ENCODE measurements at places on chromosomes 4 and X. TPM values are rescaled to one million over a fixed set of nuclear protein-coding genes. Genes with fewer than 3 reads are reported as not detected.

GRCh38 chr4:14719053-14719452, 283.2 kb upstream of the CPEB2 start:
- H3K4me3 ChIP-seq = no peak overlapping the region
- no peak for DNase-seq
- H3K4me1 ChIP-seq = no peaks in the 10 kb centered on the region
- H3K27me3 ChIP-seq = no peaks in the 10 kb centered on the region
- H3K27ac ChIP-seq = no peak overlapping the region

- H3K36me3 ChIP-seq = no peaks in the 10 kb centered on the region
- no peaks in the 10 kb centered on the region for H3K27me3 ChIP-seq
- no peaks in the 10 kb centered on the region for H3K4me1 ChIP-seq
- no peak overlapping the region for H3K27ac ChIP-seq
These were observed 194.3 kb upstream of the POF1B start for GRCh38 chrX:85573801-85574200.

- no peak overlapping the region for H3K27ac ChIP-seq
- no peaks in the 10 kb centered on the region for H3K27me3 ChIP-seq
- no peaks in the 10 kb centered on the region for H3K36me3 ChIP-seq
- no peaks in the 10 kb centered on the region for H3K4me1 ChIP-seq
- DNase-seq = peak; percentile 7
These were observed 287.4 kb downstream of the CHIC1 start for GRCh38 chrX:73850124-73851013.

GRCh38 chr4:110989125-110989524, 366.2 kb upstream of the PITX2 start:
- no peaks in the 10 kb centered on the region for H3K4me1 ChIP-seq
- H3K36me3 ChIP-seq = no peaks in the 10 kb centered on the region
- DNase-seq = no peak

- peaks cover 4% of the 10 kb centered on the region for H3K36me3 ChIP-seq
- H3K27me3 ChIP-seq = peaks cover 11% of the 10 kb centered on the region
- DNase-seq = no peak
- peaks cover 18% of the 10 kb centered on the region for H3K4me1 ChIP-seq
These were observed 3.7 kb downstream of the PPP1R3F start for GRCh38 chrX:49273181-49273727.

GRCh38 chr4:133866328-133866699, 335.3 kb downstream of the PABPC4L start:
- no peak overlapping the region for H3K27ac ChIP-seq
- H3K4me1 ChIP-seq = no peaks in the 10 kb centered on the region
- no peaks in the 10 kb centered on the region for H3K27me3 ChIP-seq
- DNase-seq = no peak
- no peak overlapping the region for H3K4me3 ChIP-seq

- no peak overlapping the region for H3K27ac ChIP-seq
These were observed 990.2 kb downstream of the STPG2 start for GRCh38 chr4:97153042-97153441.

GRCh38 chrX:47573341-47574075, 8.7 kb upstream of the TIMP1 start:
- peaks cover 16% of the 10 kb centered on the region for H3K27me3 ChIP-seq
- H3K4me1 ChIP-seq = peaks cover 12% of the 10 kb centered on the region
- peaks cover 21% of the 10 kb centered on the region for H3K36me3 ChIP-seq

DNA sequence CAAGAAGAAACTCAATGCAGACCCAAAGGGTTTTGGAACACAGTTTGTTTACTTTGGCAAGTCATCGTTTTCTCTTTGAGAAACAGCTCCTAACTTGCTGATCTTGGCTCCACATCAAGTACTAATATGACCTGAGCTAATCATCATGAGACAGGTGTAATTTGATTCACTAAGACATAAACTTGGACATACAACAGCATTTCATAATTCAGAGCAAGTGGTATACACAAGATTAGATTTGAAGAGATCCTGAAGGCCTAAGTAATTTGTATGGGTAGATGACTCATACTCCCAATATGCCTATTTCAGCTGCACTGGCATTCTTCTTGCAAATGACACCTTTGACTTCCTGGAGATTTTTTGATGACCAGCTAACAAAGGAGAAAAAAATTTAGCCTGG, 1521.7 kb downstream of the RPA4 start:
- H3K27me3 ChIP-seq = no peaks in the 10 kb centered on the region
- no peak overlapping the region for H3K4me3 ChIP-seq
- no peak for DNase-seq
- no peaks in the 10 kb centered on the region for H3K4me1 ChIP-seq
- no peak overlapping the region for H3K27ac ChIP-seq
- no peaks in the 10 kb centered on the region for H3K36me3 ChIP-seq

GSX2 gene
- not detected for total RNA-seq

GATB gene
- 16.6 TPM for total RNA-seq

HSFX4 gene
- total RNA-seq = not detected

AFP gene
- total RNA-seq = not detected

All from endothelial cell (in vitro differentiated cells).